ENCODE measurements at places on chromosomes 6 and 20.

GRCh38 chr6:79623106-79623505, 8.0 kb upstream of the SH3BGRL2 start:
- no peaks in the 10 kb centered on the region for H3K27me3 ChIP-seq
- H3K4me1 ChIP-seq = no peaks in the 10 kb centered on the region
- no peak overlapping the region for H3K27ac ChIP-seq
- no peaks in the 10 kb centered on the region for H3K36me3 ChIP-seq
- no peak overlapping the region for H3K4me3 ChIP-seq

DNA sequence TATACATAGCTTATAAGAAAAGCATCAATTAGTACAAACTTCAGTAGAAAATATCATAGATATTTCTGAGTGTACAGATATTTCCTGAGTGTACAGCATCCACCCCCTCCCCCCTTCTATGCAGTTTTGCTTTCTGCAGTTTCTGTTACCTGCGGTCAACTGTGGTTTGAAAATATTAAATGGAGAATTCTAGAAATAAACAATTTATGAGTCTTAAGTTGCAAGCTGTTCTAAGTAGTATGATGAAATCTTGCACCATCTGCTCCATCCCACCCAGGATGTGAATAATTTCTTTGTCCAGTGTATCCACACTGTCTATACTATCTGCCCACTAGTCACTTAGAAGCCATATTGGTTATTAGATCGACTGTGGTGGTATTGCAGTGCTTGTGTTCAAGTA, 15.8 kb upstream of the GPR63 start:
- no peak for DNase-seq
- H3K27ac ChIP-seq = no peak overlapping the region
- no peak overlapping the region for H3K4me3 ChIP-seq
- no peaks in the 10 kb centered on the region for H3K36me3 ChIP-seq

DNA sequence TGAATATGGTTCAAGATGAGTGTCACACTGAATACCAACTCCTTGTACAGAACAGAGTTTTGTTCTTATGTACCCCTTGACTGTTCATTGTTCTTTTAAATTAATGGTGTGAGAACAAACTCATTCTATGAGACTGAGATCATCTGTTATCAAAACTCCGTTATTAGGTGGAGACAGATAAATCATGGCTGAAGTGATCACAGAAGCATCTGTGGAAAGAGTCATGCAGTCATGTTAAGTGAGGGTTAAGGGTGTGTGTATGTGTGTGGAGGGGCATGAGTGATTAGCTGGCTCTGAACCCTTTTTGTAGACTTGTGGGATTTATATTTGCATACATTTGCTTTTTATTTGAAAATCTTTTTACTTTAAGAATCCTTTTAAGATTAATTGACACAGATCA, 24.7 kb downstream of the ADGRG6 start:
- peaks cover 3% of the 10 kb centered on the region for H3K4me1 ChIP-seq
- no peak for DNase-seq
- H3K27ac ChIP-seq = no peak overlapping the region
- H3K27me3 ChIP-seq = no peaks in the 10 kb centered on the region
- no peak overlapping the region for H3K4me3 ChIP-seq
- H3K36me3 ChIP-seq = no peaks in the 10 kb centered on the region

- H3K4me1 ChIP-seq = peaks cover 5% of the 10 kb centered on the region
- H3K27me3 ChIP-seq = no peaks in the 10 kb centered on the region
- H3K4me3 ChIP-seq = no peak overlapping the region
Observed at GRCh38 chr6:111591370-111591900, 14.2 kb downstream of the TRAF3IP2 start.

DNA sequence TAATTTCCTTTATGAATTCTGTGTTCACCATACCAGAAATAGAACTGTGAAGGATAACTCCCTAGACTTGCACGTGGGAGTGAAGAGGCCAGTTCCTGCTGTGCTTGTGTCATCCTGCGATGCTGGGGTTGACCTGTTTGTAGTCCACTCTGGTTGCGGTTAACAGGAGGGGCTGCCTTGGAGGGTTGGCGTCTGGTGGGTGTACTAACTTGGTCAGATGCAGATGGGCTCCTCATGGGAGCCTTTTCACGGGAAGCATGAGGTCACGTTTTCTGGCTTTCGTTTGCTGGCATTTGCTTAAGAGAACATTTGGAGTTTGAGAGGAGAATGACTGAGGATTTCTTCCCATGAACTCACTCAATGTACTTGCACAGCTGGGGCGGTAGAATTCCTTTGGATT, 41.2 kb downstream of the IGF2R start:
- DNase-seq = no peak
- H3K4me3 ChIP-seq = no peak overlapping the region
- H3K4me1 ChIP-seq = peaks cover 18% of the 10 kb centered on the region
- no peaks in the 10 kb centered on the region for H3K27me3 ChIP-seq

DNA sequence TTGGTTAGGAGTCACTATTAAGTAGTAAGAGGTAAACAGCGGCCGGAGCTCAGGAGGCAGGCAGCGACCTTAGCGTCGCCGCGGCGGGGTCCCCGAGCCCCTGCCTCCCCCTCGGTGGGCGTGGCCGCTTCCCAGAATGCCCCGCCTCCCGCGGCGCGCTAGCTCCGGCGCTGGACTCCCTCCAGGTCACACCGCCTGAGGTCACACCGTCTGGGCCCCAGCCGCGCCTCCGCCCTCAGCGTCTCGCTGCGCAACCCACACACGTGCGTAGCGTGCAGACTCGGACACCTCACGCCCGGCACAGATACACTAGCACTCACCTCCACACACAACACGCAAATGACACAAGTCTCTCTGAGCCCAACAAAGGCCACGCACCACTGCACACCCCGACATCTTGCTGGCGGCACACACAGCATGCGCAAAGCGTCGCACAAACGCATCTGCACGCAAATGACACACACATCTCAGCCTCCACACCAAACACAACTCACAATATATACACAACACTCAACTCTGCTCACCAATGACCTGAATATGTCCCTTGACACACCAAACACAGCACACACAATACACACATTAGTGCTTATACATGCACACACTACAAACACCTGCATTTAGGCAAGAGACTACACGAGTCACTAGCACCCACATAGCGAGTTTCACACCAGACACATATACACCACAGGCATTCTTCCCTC, 17.6 kb upstream of the CDKN1A start:
- H3K4me1 ChIP-seq = peaks cover 7% of the 10 kb centered on the region
- no peak overlapping the region for H3K27ac ChIP-seq
- H3K36me3 ChIP-seq = no peaks in the 10 kb centered on the region
- H3K4me3 ChIP-seq = no peak overlapping the region

Measured in T-cell (primary cell).